ENCODE measurements at places on chromosomes 6 and 20.

DNA sequence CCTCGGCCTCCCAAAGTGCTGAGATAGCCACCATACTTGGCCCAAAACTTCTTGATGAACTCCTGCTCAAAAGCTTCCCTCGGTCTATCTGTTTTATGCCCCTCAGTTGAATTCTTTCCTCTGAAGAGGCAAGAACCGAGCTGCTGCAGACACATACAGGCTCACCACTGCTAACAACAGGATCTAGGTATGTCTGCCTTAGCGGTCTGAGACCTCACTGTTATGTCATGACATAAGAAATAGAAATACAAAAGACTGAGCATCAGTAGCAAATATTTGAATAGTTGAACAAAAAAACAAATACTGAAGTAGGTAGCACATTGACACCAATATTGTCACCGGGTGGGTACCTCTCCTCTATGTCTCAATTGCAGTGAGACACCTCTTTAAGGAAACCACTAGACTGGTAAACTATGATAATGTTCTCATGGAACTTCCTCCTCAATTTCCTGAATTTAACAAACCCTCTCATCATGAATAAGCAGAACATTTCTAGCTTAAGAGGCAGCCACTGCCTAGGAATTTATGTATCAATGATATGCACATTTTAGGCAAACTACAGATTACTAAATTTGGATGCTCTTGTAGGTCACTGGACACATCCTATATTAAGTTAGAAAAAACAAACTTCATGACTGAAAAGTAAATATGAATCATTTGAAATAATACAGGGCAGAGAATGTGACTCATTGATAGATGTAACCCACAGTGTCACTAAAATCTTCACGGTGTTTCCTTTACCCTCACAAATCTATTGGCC is 9.4 kb upstream of the STXBP5 start:
- H3K27me3 ChIP-seq, result no peaks in the 10 kb centered on the region
- DNase-seq, result no peak
- no peaks in the 10 kb centered on the region for H3K36me3 ChIP-seq
- H3K4me3 ChIP-seq, result no peak overlapping the region
- H3K4me1 ChIP-seq, result no peaks in the 10 kb centered on the region
- H3K27ac ChIP-seq, result no peak overlapping the region

DNA sequence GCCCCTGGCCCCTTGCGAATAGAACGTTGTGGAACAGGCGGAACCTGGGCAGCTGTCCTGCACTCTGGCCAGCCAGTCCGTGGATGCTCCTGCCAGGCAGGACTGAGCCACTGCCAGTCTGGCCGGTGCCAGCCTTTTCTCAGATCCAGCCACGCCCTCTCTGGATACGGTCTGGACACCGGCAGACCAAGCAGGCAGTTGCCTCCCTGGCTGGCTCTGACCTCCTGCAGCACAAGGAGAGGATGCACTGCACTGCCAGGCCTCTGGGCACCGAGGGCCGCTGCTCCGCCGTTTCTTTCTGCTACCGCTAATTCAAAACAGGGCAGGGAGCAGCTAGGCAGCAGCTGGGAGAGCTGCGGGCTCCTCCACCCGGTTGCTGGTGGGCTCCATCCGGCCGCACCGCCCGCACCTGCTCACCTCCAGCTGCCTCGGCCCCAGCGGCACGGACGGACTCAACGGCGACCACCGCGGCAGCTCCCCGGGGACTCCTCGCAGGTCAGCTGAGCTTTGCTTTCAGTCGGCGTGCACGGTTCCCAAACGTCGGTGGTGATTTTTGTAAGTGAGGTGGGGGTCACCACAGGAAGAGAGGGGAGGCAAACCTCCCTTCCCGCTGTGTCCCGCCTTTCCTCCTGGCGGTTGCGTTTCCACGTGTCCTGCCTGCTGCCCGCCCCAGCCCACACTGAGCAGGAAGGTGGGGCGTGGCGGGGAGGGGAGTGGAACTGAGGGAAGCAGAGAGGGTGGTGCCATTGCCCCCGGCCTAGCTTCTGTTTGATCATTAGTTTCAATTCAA is 30.3 kb upstream of the AFDN start:
- no peak overlapping the region for H3K27ac ChIP-seq
- DNase-seq, result no peak
- peaks cover 54% of the 10 kb centered on the region for H3K27me3 ChIP-seq
- H3K4me3 ChIP-seq, result no peak overlapping the region
- H3K4me1 ChIP-seq, result no peaks in the 10 kb centered on the region

DNA sequence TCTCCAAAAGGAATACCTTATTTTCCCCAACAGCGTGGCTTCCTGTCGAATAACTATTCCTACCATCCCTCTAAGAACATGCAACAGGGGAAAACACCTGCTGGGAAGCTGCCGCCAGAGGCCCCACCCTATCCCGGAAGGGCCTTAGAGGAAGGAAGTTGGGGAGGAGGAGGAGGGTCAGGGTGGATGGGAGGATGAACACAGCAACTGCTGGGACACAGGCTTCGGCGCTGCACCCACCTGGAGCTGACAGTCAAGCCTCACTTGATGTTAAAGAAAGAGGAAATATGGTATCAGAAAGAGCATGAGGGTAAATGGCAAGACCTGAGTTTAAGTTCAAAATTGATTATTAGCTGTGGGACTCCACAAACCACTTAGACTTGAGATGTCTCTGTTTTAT is 36.5 kb upstream of the RPS6KA2 start:
- DNase-seq, result no peak
- H3K4me3 ChIP-seq, result no peak overlapping the region
- no peaks in the 10 kb centered on the region for H3K4me1 ChIP-seq

DNA sequence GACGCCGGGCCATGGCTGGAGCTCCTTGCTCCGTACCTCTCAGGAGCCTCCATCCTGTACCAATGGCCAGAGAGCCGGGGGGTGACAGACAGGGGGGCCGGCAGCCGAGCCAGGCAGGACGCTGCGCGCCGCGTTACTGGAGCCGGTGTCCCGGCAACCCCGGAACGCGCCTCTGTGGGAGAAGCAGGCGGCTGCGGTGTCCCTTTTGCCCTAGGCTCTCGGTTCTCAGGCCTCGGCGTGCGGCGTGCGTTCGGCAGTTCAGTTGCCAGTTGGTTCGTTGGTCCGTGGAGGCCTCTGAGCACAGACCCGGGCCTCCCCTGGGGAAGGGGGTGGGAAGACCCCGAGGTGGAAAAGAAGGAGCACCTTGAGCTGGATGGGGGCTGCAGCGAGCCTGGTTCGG is at the start of gene SPATS1:
Gene SPATS1, plus strand, starts transcription at position 162 of the 400 bp plus-strand sequence. CDS start 446 bp downstream, outside the sequence.
- peaks cover 43% of the 10 kb centered on the region for H3K27me3 ChIP-seq
- H3K36me3 ChIP-seq, result no peaks in the 10 kb centered on the region
- no peak for DNase-seq
- H3K4me3 ChIP-seq, result no peak within 1 kb of the TSS
- H3K27ac ChIP-seq, result no peak within 1 kb of the TSS
- H3K4me1 ChIP-seq, result no peaks in the 10 kb centered on the region

GRCh38 chr6:159830501-159831372 is 30.7 kb downstream of the PNLDC1 start:
- peaks cover 9% of the 10 kb centered on the region for H3K27me3 ChIP-seq
- no peak overlapping the region for H3K4me3 ChIP-seq
- no peaks in the 10 kb centered on the region for H3K36me3 ChIP-seq
- peaks cover 6% of the 10 kb centered on the region for H3K4me1 ChIP-seq
- no peak overlapping the region for H3K27ac ChIP-seq
- DNase-seq, result no peak

GRCh38 chr6:10460096-10460495 is 45.2 kb upstream of the TFAP2A start:
- no peak overlapping the region for H3K27ac ChIP-seq
- peaks cover 19% of the 10 kb centered on the region for H3K27me3 ChIP-seq
- no peak overlapping the region for H3K4me3 ChIP-seq
- no peaks in the 10 kb centered on the region for H3K4me1 ChIP-seq

GRCh38 chr6:130962966-130963365 is 100.1 kb downstream of the EPB41L2 start:
- DNase-seq, result no peak
- no peaks in the 10 kb centered on the region for H3K27me3 ChIP-seq
- no peak overlapping the region for H3K4me3 ChIP-seq

- no peak overlapping the region for H3K4me3 ChIP-seq
- DNase-seq, result no peak
- H3K36me3 ChIP-seq, result no peaks in the 10 kb centered on the region
- peaks cover 4% of the 10 kb centered on the region for H3K4me1 ChIP-seq
Measured at GRCh38 chr6:13181393-13181792, 146.9 kb downstream of the TBC1D7 start.

Measured in effector memory CD8-positive, alpha-beta T cell (primary cell).